Tibial artery (tissue), 4 donors: ENCODE measurements at places on chromosomes 1 and 21.
A peak's percentile ranks its signal among the peaks of the same experiment; 100 is the strongest.

DNA sequence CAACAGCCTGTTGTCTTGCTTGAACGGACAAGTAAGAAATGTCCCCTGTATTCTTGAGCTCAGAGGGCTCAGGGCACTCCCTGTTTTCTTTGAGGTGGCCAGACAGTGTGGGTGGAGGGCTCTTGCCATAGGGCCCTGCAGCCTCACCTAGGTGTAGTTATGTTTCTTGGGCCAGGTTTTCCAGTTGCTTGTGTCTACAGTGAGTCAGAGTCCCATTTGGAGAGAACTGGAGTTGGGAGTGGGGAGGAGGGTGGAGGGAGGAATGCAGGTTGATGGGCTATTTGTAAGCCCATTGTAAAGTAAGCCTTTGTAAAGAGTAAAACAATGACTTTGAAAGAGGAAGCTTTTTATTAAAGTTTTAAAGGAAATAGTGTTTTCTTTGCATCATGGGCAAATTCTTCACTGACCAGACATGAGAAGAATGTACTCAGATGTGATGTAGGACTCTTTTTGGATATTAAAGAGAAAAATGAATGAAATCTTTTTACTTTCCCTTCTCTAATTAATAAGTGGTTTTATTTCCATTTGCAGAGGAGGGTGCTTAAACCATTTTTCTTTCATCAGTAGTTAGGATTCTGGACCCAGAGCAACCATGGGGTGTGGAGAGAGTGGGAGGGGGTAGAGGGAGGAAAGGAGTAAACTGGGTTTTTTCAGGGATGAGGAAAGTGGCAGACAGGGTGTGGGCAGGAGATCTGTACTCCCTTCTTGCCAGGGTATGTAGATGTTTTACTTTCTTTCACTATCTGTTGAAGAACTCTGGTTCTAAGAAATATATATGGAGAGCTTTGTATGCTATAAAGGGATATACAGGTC is 45.1 kb upstream of the MACF1 start:
- H3K27ac ChIP-seq = peak overlapping the region; percentile 70
- DNase-seq = no peak
- peak overlapping the region; percentile 33 for H3K4me3 ChIP-seq
- H3K27me3 ChIP-seq = no peaks in the 10 kb centered on the region
- no peaks in the 10 kb centered on the region for H3K36me3 ChIP-seq
- H3K4me1 ChIP-seq = peaks cover 51% of the 10 kb centered on the region

GRCh38 chr1:168341483-168341975 is 60.9 kb downstream of the TBX19 start:
- no peak for DNase-seq
- H3K4me3 ChIP-seq = no peak overlapping the region
- H3K36me3 ChIP-seq = no peaks in the 10 kb centered on the region
- no peaks in the 10 kb centered on the region for H3K4me1 ChIP-seq
- peak overlapping the region; percentile 76 for H3K27ac ChIP-seq

DNA sequence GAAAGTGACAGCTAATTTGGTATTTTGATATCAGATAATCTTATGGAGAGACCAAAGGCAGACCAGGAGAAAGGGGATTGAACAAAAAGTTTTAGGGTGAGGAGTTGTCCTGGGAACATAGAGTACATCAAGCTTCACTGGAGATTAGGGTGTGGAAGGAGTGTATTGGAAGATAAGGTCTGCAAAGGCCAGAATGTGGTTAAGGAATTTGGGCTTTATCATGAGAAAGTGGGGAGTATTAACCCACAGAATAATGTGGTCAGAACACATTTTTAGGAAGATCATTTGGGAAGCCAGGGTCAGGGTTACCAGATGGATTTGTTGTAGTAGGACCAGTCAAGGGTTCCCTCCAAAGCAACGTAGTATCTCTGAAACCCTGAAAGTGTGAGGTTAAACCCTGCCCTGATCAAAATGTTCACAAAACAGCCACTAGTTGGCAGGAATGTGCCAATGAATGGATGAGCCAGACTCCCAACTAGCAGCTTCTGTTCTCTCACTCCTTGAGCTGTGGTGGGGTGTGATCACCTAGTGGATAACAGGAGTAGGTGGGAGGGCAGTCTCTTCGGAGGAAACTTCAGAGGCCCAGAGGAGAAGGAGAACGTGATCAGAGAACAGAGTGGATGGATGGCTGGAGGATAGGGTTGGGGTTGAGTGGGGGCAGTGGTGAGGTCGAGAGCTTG is 35.8 kb downstream of the SLC2A1 start:
- H3K27ac ChIP-seq = peak overlapping the region; percentile 98
- peaks cover 12% of the 10 kb centered on the region for H3K4me1 ChIP-seq
- no peaks in the 10 kb centered on the region for H3K27me3 ChIP-seq
- peaks cover 10% of the 10 kb centered on the region for H3K36me3 ChIP-seq
- peak; percentile 71 for DNase-seq

GRCh38 chr1:157380523-157380922 is 171.8 kb downstream of the FCRL5 start:
- H3K27me3 ChIP-seq = no peaks in the 10 kb centered on the region
- no peak for DNase-seq
- no peaks in the 10 kb centered on the region for H3K4me1 ChIP-seq
- no peak overlapping the region for H3K4me3 ChIP-seq
- H3K27ac ChIP-seq = no peak overlapping the region

- no peak overlapping the region for H3K4me3 ChIP-seq
- H3K27me3 ChIP-seq = no peaks in the 10 kb centered on the region
- DNase-seq = no peak
- H3K27ac ChIP-seq = no peak overlapping the region
- H3K4me1 ChIP-seq = no peaks in the 10 kb centered on the region
Observed at GRCh38 chr1:192131914-192132313, 26.3 kb upstream of the RGS18 start.

DNA sequence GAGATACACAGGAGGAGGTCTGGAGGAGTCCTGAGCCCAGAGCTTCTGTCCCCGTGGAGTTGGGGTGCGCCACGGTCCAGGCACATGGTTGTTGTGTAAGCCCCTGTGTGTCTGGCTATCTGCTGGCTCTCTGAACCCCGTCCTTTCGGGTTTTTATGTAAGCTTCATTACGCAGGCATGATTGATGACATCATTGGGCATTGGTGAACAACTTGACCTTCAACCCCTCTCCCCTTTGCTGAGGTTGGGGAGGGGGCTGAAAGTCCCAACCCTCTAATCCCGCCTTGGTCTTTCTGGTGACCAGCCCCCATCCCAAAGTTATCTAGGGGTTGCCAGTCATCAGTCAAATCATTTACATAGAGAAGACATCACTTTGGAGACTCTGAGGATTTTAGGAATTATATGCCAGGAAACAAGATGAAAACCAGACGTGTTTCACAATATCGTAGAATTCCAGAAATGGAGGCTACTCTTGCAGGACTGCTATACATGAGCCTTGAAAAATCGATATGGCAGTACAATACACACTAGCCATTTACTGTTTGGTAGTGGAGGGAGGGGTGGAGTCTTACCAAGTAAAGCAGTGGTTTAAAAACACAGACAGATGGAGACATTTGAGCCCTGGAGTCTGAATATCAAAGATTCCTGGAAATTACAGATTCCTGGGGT is 69.8 kb upstream of the SCAF4 start:
- no peak overlapping the region for H3K27ac ChIP-seq
- no peaks in the 10 kb centered on the region for H3K27me3 ChIP-seq
- H3K4me1 ChIP-seq = no peaks in the 10 kb centered on the region
- no peak for DNase-seq

DNA sequence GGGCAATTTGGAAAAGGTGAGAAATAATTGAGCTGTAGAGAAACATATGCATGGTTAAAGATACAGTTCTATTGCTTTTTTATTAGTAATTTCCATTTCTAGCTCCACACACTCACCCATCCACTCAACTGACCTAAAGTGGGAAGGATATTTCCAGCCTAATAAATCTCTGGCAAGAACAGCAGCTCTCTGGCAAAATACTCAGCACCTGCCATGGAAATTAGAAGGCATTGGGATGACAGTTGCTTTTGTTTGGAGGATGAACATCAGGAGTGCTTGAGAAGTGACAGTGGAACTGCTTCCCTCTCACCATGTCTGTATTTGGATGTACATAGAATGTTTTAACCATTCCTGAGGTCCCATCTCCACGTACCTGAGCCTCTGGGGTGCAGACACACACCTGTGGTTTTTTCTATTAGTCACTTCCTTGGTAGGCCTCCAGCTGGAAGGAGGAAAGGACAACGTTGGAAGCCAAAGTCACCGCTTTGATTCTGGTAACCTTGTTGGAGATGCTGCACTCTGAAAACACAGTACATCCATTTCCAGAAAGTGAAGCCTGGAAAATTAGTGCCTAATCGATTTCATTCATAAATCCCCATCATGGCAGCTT is 62.3 kb upstream of the RUNX1 start:
- DNase-seq = no peak
- no peaks in the 10 kb centered on the region for H3K4me1 ChIP-seq
- no peak overlapping the region for H3K27ac ChIP-seq
- H3K36me3 ChIP-seq = no peaks in the 10 kb centered on the region

DNA sequence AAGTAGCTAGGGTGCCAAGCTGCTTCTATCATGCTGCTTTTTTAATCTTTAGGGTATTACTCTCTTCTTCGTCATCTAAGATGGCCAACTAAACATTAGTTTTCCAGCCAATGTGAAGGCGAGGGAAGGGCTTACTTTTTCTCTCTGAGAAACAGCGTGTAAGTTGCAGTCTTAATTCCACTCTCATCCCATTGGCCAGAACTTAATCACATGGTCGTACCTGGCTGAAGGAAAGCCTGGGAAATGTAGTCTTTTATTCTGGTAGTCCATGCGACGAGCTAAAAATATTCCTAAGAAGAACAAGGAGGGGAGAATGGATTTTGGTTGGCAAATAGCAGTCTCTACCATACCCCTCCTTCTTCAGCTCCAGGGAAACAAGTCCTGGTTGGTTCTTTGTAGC is 21.5 kb downstream of the DNAJC6 start:
- no peaks in the 10 kb centered on the region for H3K36me3 ChIP-seq
- no peak overlapping the region for H3K4me3 ChIP-seq
- no peaks in the 10 kb centered on the region for H3K27me3 ChIP-seq
- no peak for DNase-seq
- no peak overlapping the region for H3K27ac ChIP-seq
- no peaks in the 10 kb centered on the region for H3K4me1 ChIP-seq

DNA sequence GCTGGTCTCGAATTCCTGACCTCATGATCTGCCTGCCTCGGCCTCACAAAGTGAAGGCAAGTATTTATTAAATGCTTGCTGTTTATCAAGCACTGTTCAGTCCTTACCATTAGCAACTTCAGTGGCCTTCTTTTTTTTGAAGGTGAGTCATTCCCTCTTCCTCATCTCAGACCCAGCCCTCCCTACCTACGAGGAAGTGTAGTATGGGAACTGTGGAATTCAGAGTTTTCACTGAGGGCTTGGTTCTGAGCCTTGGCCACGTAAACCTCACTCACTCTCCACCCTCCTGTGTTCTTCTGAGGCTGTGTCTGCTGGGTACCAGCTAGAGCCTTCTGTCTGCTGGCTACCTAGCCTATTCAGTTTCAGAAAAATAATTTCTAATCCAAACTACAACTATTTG is 218.3 kb upstream of the SGIP1 start:
- peak overlapping the region; percentile 93 for H3K27ac ChIP-seq
- H3K4me1 ChIP-seq = no peaks in the 10 kb centered on the region
- H3K4me3 ChIP-seq = no peak overlapping the region
- H3K36me3 ChIP-seq = no peaks in the 10 kb centered on the region
- no peaks in the 10 kb centered on the region for H3K27me3 ChIP-seq

DNA sequence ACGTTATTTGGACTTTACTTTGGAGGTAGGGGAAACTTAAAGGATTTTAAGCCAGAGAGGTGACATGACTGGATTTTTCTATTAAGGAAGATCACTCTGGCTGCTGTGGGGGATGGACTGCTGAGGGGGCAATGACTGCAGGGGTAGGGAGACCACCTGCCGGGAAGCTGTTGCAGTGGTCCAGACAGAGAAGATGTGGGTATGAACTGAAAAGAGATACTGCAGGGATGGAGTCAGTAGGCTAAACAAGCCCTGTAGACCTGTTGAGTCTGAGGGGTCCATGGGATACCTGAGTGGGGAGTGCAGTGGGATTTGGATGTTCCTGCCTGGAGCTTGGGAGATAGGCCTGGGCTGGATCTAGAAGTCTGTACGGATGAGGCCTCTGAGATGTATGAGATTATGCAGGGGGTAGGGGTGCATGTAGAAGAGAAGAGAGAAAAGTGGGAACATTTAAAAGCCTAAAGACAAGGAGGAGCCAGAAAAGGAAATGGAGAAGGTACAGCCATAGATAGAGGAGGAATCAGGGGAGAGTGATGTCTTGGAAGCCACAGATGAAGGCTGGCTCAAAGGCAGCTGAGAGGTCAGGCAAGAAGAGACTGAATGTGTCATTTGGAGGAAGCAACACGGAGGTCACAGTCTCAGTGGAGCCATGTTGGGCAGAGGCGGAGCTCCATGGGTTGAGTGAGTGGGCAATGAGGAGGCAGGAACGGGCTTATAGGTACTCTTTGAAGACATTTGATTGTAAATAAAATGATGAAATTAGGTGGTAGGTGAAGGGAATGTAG is 25.9 kb upstream of the KCNA2 start:
- no peaks in the 10 kb centered on the region for H3K27me3 ChIP-seq
- H3K4me3 ChIP-seq = no peak overlapping the region
- no peaks in the 10 kb centered on the region for H3K36me3 ChIP-seq
- H3K27ac ChIP-seq = no peak overlapping the region
- DNase-seq = no peak
- H3K4me1 ChIP-seq = no peaks in the 10 kb centered on the region

GRCh38 chr1:66929999-66930822 is 5.4 kb downstream of the MIER1 start:
- peak overlapping the region; percentile 95 for H3K27ac ChIP-seq
- H3K27me3 ChIP-seq = no peaks in the 10 kb centered on the region
- H3K36me3 ChIP-seq = no peaks in the 10 kb centered on the region
- peak overlapping the region; percentile 81 for H3K4me3 ChIP-seq
- no peaks in the 10 kb centered on the region for H3K4me1 ChIP-seq

DNA sequence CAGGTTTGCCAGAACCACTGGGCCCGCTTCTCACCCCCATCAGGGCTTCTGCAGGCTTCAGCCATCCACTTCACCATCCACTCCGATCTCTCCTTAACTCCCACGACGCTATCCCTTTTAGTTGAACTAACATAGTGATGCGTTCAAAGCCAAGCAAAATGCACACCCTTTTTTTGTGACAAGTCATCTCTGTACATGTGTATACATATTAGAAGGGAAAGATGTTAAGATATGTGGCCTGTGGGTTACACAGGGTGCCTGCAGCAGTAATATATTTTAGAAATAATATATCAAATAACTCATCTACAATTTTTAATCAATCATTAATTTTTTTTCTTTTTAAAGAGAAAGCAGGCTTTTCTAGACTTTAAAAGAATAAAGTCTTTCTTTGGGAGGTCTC is 114.6 kb downstream of the NBPF12 start:
- H3K4me3 ChIP-seq = no peak overlapping the region
- H3K4me1 ChIP-seq = no peaks in the 10 kb centered on the region
- DNase-seq = no peak
- H3K36me3 ChIP-seq = no peaks in the 10 kb centered on the region
- no peak overlapping the region for H3K27ac ChIP-seq
